Fibroblast of the conjunctiva (primary cell): ENCODE measurements at places on chromosomes 3 and 15.

DNA sequence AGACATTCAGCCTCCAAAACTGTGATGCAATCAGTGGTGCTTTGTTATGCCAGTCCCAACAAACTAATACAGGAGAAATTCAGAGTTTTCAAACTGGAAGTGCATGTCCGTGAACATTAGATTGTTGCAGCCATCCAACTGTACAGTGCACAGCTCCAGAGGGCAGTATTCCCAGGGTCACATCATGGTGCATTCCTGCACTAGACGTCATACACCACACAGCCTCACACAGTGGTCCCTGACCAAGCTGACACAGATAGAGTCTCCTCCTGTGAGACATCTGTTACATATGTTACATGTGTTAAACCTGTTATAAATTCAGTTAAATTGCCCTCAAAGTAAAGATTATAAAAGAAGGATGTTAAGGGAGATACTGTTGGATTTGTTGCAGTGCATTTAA, 209.0 kb downstream of the LRRN1 start:
- no peak for DNase-seq

DNA sequence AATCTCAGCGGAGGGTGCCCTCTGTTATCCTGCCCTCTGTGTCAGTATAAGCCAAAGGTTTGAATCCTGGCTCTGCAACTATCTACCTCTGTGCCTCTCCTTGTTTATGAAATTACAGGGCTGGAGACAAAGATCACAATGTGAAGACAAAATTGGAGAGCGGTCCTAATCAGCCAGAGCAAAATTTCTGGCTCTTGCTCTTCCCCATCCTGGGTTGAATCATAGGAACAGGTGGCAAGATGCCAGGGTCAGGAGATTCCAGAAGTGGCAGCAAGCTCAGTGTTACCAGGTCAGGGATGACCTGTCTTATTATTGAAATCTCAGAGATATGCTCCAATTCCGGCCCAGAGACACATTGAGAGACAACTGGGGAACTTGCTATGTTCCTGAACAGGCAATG, 2.3 kb upstream of the CCR2 start:
- no peak for DNase-seq

DNA sequence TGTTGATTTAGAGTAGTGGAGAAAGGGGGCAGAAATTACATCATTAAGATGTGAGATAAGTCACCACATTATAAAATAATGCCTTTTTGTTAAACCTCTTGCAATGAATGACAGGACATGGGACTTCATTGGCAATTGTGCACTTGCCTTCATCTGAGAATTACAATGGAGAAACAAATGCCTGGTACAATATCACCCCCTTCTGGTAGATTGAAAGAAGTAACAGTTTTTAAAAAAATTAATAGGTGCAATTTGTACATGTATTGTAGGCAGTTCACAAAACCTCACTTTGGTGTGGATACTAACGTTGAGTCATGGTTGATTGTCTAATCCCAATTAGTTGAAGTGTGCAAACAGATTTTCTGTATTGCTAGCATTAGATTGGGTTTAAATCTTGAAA, 4.6 kb upstream of the P2RY14 start:
- peak; percentile 48 for DNase-seq

GRCh38 chr3:70137366-70137765, 137.8 kb downstream of the SAMMSON start:
- DNase-seq = no peak

DNA sequence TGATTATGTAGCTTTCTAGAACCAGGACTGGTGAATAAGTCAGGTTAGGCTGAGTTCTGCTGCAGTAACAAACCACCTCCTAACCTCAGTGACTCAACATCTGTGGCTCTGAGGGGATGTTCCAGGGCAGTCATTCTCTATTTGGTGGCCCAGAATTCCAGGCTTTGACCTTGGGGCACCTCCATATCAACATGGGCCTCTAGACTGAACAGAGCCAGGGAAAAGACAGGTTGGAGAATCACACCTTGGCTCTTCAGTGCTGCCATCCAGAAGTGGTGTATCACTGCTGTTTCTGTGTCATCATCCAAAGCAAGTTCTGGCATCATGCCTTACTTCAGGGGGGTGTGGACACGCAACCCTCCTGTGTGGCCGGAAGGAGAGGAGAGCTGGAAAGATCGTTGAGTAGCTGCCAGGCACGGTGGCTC, 15.3 kb downstream of the ZBTB47 start:
- DNase-seq = no peak

DNA sequence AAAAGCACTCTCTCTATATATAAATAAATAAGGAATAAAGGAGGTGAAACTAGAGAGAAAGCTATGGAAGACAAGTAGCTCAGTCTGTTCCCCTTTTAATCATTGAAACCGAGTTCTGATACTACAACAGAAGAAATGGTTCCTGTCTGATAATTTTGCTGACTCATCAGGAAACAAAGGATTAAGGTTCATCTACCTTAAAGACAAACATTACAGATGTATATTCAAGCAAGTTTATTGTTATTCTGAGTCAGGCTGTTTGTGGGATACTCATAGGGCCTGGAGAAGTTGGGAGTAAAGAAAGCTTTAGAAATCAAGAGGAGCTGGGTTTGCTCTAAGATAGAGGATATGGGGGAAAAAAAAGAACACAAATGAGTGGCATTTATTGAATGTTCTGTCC, 566.0 kb downstream of the ROBO2 start:
- no peak for DNase-seq

- peak; percentile 70 for DNase-seq
These were observed 23.0 kb upstream of the COPG1 start for GRCh38 chr3:129226374-129226773.

GRCh38 chr3:130392266-130392665, 46.8 kb downstream of the COL6A5 start:
- no peak for DNase-seq

DNA sequence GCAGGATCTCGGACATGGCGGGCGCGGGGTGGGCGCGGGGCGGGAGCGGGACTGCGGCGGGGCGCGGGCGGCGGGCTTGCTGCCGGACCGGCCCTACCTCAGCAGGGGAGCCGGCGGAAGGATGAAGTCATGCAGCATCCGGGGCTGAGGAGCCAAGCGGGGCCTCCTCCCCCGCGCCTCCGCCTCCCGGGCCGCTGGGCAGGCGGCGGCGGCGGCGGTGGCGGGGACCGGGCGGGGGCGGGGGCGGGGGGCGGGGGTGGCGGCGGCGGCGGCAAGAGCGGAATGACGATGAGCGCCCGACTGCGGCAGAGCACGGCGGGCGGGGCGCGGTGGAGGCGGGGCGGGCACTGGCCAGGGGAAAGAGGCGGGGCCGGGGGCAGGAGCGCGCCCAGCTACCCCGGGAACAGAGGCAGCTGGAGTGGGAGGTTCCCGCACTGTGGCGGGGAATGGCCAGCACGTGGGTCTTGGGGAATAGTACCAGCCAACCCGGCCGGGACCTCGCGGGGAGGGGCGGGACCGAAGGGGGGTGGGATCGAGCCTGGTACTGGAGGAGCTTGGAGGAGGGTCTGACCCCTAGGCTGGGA, at the start of gene CAMK2N2:
CAMK2N2 (minus strand) TSS at position 284 of the 584 bp plus-strand sequence; CDS start at position 16, 268 bp downstream.
- DNase-seq = no peak

GRCh38 chr3:61789861-61790260, 228.5 kb downstream of the PTPRG start:
- DNase-seq = no peak

GRCh38 chr15:34729056-34729455, 25.7 kb downstream of the GJD2 start:
- DNase-seq = no peak

- no peak for DNase-seq
These were observed 887.7 kb downstream of the SI start for GRCh38 chr3:164190566-164190965.

GRCh38 chr3:20772869-20773268, 586.9 kb upstream of the SGO1 start:
- DNase-seq = no peak
